ENCODE measurements at places on chromosomes 2 and 18.

DNA sequence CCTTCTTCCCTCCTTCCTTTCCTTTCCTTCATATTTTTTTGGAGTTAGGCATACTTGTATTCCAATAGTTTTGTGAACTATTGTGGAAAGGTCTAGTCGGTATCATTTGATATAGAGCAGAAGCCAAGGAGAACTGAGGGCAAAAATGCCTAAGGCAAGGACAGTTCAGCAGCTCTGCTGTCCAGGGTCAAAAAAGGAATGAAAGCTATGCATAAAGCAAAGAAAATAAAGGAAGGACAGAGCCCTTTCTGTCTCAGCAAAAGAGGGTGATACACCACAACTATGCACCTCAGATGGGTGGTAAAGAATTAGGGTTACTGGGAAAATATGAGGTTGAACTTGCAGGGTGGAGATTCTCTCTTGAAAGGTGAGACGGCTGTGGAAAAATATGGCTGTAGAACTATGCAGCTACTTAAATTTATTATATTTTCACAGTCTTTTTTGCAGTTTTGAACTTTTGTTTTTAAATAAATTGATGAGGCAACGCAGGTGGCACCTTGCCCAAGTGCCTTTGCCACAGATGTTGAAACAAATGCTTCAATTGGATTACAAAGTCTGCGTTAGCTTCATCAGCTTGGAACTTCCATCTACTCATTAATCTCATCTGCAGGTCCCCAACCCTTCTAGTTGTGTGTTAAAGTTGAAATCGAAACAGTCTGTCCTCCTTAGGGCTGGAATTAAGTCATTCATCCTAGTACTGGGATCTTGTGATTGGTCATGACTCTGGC lies 20.8 kb downstream of the LHCGR start:
- no peak for DNase-seq

GRCh38 chr2:9004338-9005204 lies 1.1 kb upstream of the MBOAT2 start:
- no peak for DNase-seq

DNA sequence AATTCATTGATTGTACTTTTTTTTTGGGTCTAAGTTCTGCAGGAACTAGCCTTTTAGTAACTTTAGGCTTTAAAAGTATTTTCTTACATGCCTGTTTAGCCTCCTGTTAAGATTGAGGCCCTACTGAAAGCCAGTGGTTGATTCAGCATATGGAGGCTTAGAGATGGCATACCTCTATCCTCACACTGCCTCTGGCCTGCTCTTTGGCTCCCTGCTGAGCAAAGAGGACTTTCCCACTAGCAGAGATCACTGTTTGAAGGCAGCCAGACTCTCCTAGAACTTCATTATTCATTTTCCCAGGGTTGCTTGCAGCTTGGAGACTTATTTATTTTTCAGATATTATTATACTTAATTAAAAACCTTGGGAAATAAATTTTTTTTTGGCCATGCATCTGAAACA lies 405.6 kb upstream of the MEX3C start:
- no peak for DNase-seq

- DNase-seq = no peak
Observed at GRCh38 chr18:62611453-62612288, 88.8 kb downstream of the ZCCHC2 start.

- DNase-seq = no peak
Observed at GRCh38 chr18:10052871-10053270, 139.1 kb downstream of the VAPA start.

DNA sequence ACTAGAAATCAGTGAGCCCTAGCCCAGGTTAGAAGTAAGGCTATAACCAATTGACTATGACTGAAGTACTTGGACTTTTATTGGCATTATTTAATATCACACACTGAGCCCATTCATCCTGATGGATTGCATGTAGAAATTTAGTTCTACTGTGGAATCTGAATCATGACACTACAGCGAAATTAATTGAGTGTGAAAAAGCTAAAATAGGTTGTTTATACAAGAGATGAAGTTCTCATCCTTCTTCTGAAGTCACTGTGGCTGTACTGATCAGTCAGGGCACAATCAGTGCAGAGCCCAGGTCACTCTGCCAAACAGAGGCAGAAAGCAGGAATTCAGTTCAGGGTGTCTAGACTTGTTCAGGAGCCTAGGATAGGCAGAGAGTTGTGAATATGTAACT lies 158.9 kb downstream of the BABAM2 start:
- no peak for DNase-seq

- DNase-seq = no peak
Observed at GRCh38 chr2:39264733-39265132, 21.0 kb upstream of the CDKL4 start.

- DNase-seq = no peak
Observed at GRCh38 chr2:26475037-26475436, 2.9 kb downstream of the OTOF start.

DNA sequence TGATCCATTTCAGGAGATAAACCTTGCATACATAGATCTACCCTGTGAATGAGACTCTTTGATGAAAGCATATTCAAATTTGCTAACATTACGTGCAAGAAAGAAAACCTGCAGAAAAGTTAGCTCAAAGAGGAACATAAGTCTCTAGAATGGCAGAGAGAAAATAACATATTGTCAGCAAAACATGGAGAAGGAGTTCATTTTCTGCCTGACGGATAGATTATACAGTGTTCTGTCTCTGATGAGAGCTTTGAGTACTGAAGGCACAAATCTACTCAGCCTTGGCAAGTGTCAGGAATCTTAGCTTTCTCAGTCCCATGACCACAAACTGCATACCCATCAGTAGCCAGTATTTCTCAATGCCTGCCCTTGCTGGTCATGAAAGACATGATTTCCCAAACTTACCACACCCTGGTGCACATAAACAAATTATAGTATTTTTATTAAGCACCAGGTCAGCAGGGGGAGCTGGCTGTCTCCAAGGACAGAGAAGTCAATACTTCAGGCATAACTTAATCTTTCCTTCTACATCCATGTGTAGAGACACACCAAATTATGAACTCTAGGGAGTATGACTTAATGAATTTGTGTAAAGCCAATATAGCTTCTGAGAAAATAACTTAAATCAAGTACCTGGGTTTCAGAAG lies 401.2 kb upstream of the SOX11 start:
- no peak for DNase-seq

DNA sequence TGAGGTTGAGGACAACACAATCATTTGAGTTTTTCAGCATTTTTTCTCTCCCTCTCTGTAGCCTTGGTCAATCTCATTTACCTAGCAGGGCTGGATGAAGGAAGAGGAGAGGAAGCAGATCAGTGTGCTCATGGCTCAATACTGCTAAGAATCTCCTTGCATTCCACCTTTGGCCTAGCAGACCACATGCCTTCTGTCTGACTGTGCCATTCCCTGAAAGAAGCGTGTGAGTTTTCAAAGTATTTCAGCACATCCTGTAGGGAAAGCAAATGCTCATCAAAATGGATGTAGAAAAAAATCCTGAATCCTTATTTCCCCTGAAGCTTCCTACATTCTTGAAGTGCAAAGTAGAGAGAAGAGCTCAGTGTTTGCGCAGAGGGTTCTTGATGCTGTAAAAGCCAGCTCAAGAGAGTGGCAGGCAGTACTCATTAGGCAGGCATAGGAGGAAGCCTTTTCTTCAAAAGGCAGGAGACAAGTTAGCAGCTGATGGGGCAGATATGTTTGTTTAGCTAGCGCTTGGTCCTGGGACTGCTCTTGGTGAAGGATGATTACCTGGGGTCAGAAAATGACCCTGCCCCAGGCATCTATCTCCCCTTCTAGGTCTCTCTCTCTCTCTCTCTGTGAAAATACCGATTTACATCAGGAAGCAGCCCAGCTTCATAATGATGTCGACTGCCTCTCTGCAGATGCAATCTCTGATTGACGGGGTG lies 14.4 kb upstream of the PIK3C3 start:
- DNase-seq = no peak

DNA sequence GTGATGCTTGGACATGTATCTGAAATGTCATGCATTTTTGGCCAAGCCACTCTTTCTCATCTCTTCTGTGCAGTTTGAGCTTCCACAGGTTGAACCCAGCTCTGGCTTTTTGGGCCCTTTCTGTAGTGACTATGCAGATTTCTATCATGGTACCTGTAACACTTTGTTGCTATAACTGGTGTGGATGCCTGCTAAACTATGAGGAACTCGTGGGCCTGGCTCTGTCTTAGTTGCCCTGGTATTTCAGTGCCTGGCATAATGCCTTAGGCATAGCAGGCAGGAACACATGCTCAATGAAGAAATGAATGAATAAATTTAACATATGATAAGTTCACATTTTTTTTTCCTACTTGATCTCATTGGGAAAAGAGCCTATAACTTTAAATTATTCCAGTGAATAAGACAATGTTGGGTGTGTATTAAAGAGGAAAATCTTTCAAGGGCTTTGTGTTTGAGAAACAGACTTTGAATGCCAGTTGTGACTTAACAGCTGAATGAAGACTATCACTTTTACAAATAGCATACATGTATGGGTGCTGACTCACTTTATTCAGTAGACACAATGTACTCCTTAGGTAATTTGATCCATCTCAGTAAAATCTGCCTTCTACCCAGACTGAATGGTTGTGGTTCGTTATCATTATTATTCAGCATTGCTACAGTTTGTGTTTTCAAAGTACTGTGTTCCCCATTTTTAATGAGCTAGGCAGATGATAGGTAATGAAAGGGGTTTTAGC lies 86.4 kb upstream of the MAP4K3 start:
- DNase-seq = no peak

- DNase-seq = peak; percentile 94
Observed at GRCh38 chr2:99154643-99155536, at the start of the genes LIPT1 and TSGA10. Gene LIPT1, plus strand, starts transcription at chr2:99154967. Its CDS starts 6,991 bp downstream, at chr2:99161958. Gene TSGA10, minus strand, starts transcription at chr2:99154942. Its CDS starts 45,503 bp downstream, at chr2:99109439.

- DNase-seq = no peak
Observed at GRCh38 chr18:34522603-34523002, 187.5 kb upstream of the DTNA start.

GRCh38 chr2:99674090-99674489 lies 184.3 kb upstream of the REV1 start:
- DNase-seq = no peak

- no peak for DNase-seq
Observed at GRCh38 chr18:36265015-36265414, 32.5 kb upstream of the FHOD3 start.

GRCh38 chr18:79068341-79068936 lies 755 bp upstream of the ATP9B start:
- DNase-seq = no peak

DNA sequence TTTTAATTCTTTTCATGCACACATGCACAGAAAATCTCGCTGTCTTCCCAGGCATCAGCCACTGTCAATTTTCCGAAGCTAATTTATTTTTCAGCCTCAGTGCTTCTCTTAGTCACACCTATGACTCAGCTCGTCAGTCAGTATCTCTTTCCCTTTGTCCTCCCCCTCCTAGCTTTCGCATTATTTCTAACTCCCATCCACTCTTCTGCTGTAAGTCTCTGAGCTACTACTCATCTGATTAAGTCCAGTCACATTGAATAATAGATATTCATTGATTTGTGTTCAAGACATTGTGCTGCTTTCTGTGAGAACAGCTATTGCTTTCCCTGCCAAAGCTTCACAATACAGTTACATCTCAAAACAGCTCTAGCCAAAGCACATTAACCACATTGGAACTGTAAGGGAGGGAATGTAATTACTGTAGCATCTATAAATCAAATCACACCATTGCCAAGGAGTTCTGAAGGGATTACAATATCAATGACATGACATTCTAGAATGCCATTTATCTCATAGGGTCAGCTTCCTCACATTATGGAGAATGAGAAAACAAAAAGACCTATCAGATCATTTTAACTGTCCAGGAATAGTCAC lies 89.4 kb downstream of the SCN3A start:
- no peak for DNase-seq

GRCh38 chr2:200279857-200280256 lies 26.6 kb upstream of the SPATS2L start:
- no peak for DNase-seq

DNA sequence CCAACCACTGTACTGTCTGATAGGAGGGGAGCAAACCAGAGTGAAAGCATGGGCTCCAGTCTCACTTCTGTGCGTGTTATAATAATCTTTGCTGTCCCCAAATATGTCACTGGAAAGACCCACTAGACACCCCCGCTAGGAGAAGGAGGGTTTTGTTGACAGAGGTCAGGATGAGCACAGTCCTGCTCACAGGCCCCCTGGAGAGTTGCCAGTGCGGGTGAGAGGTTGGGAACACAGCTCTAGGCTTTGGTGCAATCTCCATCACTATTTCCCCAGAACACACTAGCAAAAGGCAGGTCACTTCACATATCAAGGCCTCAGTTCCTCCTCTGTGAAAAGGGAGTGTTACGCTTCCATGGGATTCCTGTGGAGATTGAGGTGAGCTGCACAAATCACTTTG lies 9.7 kb downstream of the XDH start:
- DNase-seq = no peak

DNA sequence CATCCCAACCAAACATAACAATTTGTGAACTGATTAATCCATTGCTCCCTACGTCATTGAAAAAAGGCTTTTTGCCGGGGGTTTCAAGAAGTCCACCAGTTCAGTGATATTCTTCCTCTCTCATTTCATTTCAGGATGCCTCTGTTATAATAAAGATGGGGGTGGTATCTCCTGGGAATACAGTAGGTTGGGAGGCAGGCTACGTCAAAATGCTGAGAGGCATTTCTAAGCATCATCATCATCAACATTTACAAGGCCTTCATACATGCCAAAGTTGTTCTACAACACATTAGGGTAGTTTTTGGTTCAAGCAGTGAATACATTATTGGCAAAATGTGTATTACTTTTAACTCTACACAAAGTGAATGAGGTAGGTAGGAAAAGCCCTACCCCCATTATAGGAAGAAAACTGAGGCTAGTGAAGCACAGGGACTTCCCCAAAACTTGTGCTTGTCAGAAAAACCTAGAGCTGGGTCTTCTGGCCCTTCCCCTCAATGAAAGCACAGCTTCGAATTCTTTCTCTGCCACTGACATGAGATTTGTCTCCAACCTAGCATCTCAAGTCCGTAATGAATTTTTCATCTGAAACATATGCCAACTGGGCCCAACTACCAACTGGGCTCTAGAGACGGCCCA lies 11.3 kb downstream of the OSR1 start:
- no peak for DNase-seq

Data from CD8-positive, alpha-beta T cell (primary cell).